ENCODE measurements at places on chromosomes 12 and 14.
A peak's percentile ranks its signal among the peaks of the same experiment; 100 is the strongest.

GRCh38 chr12:53754633-53755264, 3.0 kb upstream of the CISTR start:
- H3K36me3 ChIP-seq, result no peaks in the 10 kb centered on the region
- H3K27me3 ChIP-seq, result peaks cover 28% of the 10 kb centered on the region
- H3K4me1 ChIP-seq, result peaks cover 19% of the 10 kb centered on the region
- H3K4me3 ChIP-seq, result no peak overlapping the region

DNA sequence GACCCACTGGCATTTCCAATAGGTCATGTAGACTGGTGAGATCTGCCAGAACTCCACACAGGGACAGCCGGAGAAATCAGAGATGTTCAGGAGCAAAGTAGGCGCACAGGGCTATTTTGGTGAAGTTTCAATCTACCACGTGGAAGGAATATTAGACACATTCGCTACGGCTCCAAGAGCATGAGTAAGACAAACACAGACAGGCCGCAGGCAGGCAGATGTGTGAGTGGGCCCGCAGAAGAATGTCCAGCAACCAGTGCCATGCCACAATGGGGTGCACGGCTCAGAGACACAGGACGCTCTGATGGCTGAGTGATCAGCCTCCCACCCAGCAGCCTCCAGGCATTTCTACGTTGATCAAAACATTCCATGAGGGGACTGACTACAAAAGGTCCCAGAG, 10.4 kb downstream of the SLC15A4 start:
- H3K4me1 ChIP-seq, result peaks cover 50% of the 10 kb centered on the region
- no peak overlapping the region for H3K27ac ChIP-seq
- no peak for DNase-seq
- H3K4me3 ChIP-seq, result no peak overlapping the region
- H3K36me3 ChIP-seq, result peaks cover 40% of the 10 kb centered on the region

DNA sequence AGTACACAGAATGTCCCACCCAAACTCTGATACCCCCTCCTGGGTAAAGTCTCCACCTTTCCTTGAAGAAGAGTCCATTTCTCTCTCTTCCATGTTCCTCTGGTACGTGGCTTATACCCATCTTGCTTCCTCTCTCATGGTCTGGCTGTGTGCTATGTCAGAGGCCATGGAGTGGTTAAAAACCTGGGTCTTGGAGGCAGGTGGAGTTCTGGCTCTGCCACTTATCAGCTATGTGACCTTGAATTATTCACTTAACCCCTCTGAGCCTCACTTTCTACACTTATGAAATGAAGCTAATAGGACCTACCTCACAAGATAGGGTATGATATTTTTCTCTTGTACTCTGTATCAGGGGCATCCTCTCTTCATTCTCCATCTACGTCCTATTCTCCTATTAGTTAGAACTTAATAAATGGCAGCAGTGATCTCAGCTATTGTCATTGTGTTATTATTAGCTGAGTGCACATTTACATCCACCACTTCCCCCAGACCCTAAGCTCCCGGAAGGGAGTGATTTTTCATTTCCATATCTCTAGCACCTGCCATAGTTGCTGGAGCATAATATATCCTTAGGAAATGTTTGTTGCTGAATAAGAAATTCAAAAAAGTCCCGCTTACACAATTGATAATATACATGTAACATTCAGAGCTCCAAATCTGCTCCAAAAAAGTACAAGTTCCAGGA, 59.8 kb upstream of the NOS1 start:
- no peaks in the 10 kb centered on the region for H3K4me1 ChIP-seq
- no peaks in the 10 kb centered on the region for H3K27me3 ChIP-seq
- H3K27ac ChIP-seq, result no peak overlapping the region
- no peaks in the 10 kb centered on the region for H3K36me3 ChIP-seq

- H3K27ac ChIP-seq, result no peak overlapping the region
- no peak for DNase-seq
- no peak overlapping the region for H3K4me3 ChIP-seq
Measured at GRCh38 chr12:10867381-10867780, 16.7 kb downstream of the PRH1 start.

- no peak for DNase-seq
- H3K27me3 ChIP-seq, result no peaks in the 10 kb centered on the region
- no peak overlapping the region for H3K27ac ChIP-seq
- H3K4me3 ChIP-seq, result no peak overlapping the region
- no peaks in the 10 kb centered on the region for H3K4me1 ChIP-seq
Measured at GRCh38 chr12:47491516-47492305, 214.1 kb downstream of the RPAP3 start.

GRCh38 chr12:1598757-1599156, 4.4 kb upstream of the FBXL14 start:
- peaks cover 1% of the 10 kb centered on the region for H3K27me3 ChIP-seq
- peaks cover 24% of the 10 kb centered on the region for H3K4me1 ChIP-seq
- no peak overlapping the region for H3K4me3 ChIP-seq
- no peak for DNase-seq

DNA sequence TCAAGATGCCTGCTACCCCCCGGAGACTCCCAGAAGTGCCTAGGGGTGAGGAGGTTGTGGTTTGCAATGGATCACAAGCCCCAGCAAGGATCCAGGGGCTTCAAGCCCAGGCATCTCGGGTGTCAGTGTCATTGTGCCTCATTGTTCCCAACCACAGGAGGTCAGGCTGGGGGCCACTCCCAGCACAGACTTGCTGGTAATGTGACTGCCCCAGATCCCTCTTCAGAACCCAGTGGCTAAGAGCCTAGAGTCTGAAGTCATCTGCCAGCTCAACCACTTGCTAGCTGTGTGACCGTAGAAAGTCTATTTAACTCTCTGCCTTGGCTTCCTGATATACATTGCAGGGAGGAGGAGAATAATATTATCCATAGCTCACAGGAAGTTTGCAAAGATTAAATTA, 7.7 kb upstream of the ASB2 start:
- no peak for DNase-seq
- peaks cover 8% of the 10 kb centered on the region for H3K36me3 ChIP-seq
- H3K27me3 ChIP-seq, result no peaks in the 10 kb centered on the region
- peaks cover 15% of the 10 kb centered on the region for H3K4me1 ChIP-seq

DNA sequence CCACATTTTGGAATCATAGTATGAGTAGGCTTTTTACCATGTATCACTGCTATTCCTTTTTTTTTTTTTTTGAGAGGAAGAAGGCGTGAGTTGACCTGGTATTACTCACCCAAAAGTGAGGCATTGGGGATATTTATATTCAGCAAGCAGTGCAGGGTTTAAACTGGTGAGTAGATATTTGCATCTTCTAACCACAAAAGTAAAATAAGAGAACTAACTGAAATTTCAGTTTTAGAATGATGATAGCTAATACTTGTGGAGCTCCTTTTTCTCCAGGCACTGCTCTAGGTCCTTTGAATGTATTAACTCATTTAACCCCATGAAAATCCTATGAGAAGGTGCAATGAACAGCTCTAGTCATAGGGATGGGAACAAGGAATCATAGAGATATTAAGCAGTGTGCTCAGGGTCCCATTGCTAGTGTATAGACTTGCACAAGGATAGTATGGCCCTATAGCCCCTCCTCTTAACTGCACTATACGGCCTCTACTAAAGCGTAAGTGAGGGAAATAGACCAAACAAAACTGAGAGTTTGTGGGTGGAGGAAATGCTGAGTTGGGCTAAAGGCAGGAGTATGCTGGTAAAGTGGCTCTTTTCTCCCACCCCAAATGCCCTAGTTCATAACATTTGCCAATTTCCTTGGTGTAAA, 104.3 kb upstream of the MAX start:
- H3K27ac ChIP-seq, result peak overlapping the region; percentile 93
- H3K36me3 ChIP-seq, result peaks cover 7% of the 10 kb centered on the region
- no peaks in the 10 kb centered on the region for H3K27me3 ChIP-seq
- peak overlapping the region; percentile 74 for H3K4me3 ChIP-seq
- peaks cover 59% of the 10 kb centered on the region for H3K4me1 ChIP-seq

- peaks cover 12% of the 10 kb centered on the region for H3K27me3 ChIP-seq
- H3K4me1 ChIP-seq, result no peaks in the 10 kb centered on the region
- no peak for DNase-seq
- no peaks in the 10 kb centered on the region for H3K36me3 ChIP-seq
- H3K4me3 ChIP-seq, result no peak overlapping the region
Measured at GRCh38 chr12:75665216-75665615, 153.8 kb upstream of the KRR1 start.

DNA sequence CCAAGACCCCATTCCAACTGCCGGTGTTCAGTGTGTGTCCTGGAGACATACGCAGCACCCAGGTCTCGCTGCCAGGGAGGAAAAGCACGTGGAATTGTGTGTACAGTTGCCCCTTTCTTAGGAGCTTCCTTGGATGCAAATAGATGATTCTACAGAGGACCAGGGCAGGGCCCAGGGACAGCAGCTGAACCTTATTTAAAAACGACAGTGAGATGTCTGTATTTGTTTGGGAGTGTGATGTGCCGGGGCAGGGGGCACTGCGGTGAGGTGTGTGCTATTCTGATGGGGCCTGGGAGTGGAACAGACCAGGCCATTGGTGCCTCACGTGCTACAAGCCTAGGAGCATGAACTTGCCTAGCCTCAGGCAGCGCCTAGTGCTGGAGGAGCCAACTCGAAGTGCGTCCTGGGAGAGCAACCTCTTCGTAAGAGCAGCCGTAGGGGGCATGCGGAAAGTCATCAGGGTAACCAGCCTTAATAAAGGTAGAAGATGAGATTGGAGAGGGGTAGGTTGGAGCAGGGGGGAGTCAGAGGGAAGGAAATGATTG, 98.3 kb upstream of the ESRRB start:
- H3K27me3 ChIP-seq, result no peaks in the 10 kb centered on the region
- no peaks in the 10 kb centered on the region for H3K36me3 ChIP-seq
- no peak overlapping the region for H3K27ac ChIP-seq
- DNase-seq, result no peak
- H3K4me1 ChIP-seq, result no peaks in the 10 kb centered on the region
- H3K4me3 ChIP-seq, result no peak overlapping the region

All from T-helper 2 cell treated with Interferon-gamma antibody and Interleukin-4, amounts not matched to agents 5 μg/mL and 100 μg/mL, for 36 hours (primary cell).